ENCODE measurements at places on chromosomes 1 and 21.

DNA sequence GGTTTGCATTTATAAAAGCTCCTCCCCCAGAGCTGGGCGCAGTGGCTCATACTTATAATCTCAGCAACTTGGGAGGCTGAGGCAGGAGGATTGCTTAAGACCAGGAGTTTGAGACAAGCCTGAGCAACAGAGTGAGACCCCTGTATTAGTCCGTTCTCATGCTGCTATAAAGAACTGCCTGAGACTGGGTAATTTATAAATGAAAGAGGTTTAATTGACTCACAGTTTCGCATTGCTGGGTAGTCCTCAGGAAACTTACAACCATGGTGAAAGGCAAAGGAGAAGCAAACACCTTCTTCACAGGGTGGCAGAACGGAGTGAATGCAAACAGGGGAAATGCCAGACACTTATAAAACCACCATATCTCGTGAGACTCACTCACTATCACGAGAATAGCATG lies 52.5 kb downstream of the ZNF684 start:
- no peak for DNase-seq

- DNase-seq = no peak
Observed at GRCh38 chr21:43958364-43959158, 53.5 kb upstream of the TRAPPC10 start.

GRCh38 chr1:53449021-53449420 lies 10.2 kb upstream of the DMRTB1 start:
- DNase-seq = no peak

- no peak for DNase-seq
Observed at GRCh38 chr1:170307426-170307825, 161.7 kb downstream of the NTMT2 start.

- DNase-seq = no peak
Observed at GRCh38 chr1:196207612-196208217, 400.5 kb downstream of the KCNT2 start.

DNA sequence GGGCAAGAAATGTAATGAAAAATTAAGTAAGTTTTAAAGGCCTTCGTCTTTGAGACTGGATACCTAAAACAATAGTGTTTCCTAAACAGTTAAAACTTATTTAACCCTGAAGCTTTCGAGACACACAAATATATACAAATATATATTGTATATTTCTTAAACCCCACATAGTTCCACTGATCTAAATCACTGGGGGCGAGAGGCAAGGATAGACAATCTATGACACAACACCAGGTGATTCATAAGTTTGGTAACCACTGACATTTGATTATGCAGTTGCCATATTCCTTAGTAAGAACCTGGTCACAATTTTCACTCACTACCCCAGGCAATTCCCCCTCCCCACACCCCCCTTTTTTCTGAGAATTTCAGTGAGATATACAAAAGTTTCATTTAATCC lies 55.3 kb upstream of the BOLA1 start:
- no peak for DNase-seq

DNA sequence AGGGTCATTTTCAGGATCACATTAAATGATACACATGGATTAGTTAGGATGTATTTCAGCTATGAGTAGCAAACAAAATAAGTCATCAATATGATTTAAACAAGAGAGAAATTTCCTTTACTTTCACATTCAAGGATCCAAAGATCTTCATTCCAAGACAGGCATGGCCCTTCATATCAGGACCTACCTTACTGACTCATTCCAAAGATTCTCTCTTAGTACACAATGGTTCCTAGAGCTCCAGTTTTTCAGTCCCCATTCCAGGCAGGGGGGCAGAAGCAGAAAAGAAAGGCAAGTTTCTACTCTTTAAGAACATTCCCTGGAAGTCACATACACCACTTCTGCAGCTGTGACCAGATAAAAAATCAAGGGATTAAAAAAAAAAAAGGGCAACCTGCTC lies 23.7 kb downstream of the RGS2 start:
- no peak for DNase-seq

GRCh38 chr1:179178950-179179349 lies 50.5 kb downstream of the ABL2 start:
- no peak for DNase-seq

DNA sequence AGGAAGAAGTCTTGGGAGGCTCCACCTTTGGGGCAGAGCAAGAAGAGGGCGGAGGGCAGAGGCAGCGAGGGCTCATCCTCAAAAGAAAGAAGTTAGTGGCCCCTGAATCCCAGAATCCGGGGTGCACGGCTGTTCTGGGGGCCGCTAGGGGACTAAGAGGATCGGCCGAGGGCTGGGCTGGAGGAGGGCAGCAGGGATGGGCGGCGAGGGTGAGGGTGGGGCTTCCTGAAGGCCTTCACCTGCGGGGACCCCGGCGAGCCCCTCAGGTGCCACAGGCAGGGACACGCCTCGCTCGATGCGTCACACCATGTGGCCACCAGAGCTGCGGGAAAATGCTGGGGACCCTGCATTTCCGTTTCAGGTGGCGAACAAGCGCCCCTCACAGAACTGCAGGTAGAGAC lies 23.9 kb downstream of the COL6A1 start:
- no peak for DNase-seq

DNA sequence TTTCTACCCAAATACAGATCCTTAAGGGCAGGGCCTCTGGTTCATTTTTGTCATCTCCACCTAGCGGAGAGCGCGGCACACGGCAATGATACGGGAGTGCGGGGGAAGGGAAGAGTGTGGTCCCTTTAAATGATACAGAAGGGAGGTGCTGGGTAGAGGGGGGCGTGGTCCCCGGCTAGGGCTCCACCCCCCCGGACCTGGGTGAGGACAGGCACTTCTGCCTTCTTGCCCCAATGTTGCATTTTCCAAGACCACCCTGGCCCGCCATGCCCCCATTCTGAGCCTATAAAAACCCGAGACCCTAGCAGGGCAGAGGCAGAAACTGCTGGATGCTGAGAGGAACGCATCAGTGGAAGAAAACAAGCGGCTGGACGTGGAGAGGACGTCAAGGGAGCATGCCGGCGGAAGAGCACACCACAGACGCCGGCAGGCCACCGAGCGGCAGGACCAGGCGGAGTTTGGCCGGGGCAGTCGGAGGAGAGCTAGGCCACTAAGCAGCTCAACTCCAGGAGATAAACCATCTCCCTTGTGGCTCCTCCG lies 30.0 kb downstream of the LRRC3 start:
- peak; percentile 80 for DNase-seq

DNA sequence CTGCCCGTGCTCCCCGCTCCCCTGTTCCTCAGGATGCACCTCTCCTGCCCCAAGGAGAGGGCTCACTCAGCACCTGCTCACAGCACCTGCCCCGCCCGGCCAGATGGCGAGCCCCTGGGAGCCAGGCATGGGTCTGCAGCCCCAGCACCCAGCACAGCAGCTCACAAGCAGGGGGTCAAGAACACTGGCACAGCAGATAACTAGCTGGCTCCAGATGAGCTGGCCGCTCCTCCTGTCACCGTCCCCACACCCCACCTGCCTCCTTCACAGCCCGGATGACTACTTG lies 20.9 kb upstream of the EVA1B start:
- DNase-seq = no peak

GRCh38 chr21:45741691-45742090 lies 98.2 kb downstream of the PCBP3 start:
- DNase-seq = no peak

DNA sequence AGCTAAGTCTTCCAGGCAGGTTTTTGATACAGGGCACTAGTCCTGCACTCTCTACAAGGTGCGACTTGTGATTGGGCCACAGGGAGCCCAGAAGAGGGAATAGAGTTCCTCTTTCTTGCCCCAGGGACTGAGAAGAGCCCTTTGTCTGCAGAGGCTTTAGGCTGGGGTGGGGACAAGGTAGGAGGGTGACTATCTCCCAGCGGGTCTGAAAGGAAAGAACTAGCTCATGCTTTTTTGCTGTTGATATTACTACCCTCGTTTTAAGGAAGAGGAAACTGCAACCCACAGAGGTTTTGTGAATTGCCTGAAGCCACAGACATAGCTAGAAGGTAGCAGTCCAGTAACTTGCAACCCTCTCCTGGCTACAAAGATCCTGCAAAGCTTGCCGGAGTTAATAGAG lies 615.2 kb downstream of the MATN1 start:
- DNase-seq = no peak

DNA sequence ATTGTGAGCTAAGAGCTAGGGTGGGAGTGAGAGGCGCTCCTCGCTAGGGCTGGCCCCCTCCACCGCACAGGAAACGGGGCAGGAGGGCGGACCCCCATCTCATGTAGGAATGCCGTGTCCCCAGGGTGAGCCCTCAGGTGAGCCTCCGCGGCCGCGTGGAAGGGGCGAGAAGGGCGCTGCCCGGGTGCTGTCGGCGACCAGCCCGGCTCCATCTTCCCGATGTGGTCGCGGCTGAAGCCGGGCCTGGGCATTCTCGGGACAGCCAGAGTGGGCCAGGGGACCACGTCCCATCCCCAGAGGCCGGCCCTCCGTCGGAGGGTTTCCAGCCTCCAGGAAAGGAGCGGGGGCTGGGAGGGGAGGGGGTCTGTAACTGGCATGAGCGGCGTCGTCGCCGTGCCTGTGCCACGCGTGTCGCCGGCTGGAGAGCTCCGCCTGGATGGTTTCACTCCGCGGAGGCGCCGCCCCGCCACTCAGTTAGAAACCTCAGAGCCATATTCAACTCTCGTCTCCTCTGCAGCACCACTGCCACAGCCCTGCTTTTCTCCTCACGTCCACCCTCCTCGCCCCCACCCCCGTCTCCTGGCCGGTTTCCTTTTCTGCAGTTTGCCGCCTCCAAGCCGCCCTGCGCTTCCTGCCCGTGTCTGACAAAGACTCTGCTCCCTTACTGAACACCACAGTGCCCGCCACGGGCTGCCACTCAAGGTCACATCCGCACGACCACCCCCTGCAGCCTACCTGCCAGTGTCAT lies at the start of gene TMEM269:
Gene TMEM269, plus strand, starts transcription at position 46 of the 748 bp plus-strand sequence. CDS start 4,903 bp downstream, outside the sequence.
- DNase-seq = no peak

- DNase-seq = no peak
Observed at GRCh38 chr1:155124503-155125463, 2.9 kb upstream of the EFNA1 start.

GRCh38 chr1:12275370-12275769 lies 45.5 kb downstream of the VPS13D start:
- DNase-seq = peak; percentile 11

GRCh38 chr1:53696571-53696970 lies 42.4 kb downstream of the GLIS1 start:
- DNase-seq = no peak

GRCh38 chr21:38505654-38506523 lies 7.6 kb upstream of the ERG start:
- DNase-seq = peak; percentile 49

DNA sequence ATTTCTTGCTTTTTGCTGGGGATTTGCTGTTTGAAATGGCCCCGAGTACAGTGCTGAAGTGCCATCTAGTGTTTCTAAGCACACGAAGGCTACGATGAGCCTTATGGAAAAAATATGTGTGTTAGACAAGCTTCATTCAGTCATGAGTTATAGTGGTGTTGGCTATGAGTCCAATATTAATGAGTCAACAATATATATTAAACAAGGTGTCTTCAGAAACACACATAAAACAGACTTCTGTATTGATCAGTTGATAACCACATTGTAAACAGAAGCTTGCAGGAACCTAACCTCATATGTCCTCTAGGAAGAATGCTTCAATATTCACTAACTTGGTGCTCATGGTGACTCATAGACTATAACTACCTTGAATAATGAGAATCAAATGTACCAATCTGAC lies 1.7 kb upstream of the GJB5 start:
- no peak for DNase-seq

- DNase-seq = no peak
Observed at GRCh38 chr1:147072482-147073432, 99.5 kb downstream of the PRKAB2 start.

GRCh38 chr1:92804721-92805201 lies 19.9 kb upstream of the EVI5 start:
- DNase-seq = no peak

- DNase-seq = no peak
Observed at GRCh38 chr1:117116784-117117130, 4.8 kb downstream of the TRIM45 start.

GRCh38 chr1:174114788-174115448 lies 44.4 kb upstream of the RABGAP1L start:
- no peak for DNase-seq

GRCh38 chr1:109275706-109276345 lies 7.1 kb downstream of the PSRC1 start:
- no peak for DNase-seq

DNA sequence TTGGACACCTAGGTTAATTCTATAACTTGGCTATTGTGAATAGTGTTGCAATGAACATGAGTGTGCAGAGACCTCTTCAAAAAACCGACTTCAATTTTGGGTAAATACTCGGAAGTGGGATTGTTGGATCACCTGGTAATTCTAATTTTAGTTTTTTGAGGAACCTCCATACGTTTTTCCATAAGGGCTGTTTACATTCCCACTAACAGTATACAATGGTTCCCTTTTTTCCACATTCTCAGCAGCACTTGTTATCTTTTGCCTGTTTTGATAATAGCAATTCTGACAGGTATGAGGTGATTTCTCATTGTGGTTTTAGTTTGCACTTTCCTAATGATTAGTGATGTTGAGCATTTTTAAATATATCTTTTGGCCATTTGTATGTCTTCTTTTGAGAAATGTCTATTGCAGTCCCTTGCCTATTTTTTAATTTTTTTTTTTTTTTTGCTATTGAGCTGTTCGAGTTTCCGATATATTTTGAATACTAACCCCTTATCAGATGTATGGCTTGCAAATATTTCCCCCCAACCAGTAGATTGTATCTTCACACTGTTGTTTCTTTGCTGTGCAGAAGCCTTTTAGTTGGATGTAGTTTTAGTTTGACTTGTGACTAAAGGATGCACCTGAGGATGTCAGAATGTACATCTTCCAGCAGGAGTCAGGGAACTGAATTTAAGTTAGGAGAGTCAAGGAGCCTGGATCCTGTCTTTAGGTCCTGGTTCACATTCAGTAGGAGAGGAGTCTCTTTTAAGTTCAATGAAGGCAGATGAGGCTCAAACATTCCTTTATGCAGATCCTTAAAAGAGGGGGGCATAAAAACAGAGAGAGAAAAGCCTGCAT lies 120.0 kb downstream of the S1PR1 start:
- DNase-seq = no peak

DNA sequence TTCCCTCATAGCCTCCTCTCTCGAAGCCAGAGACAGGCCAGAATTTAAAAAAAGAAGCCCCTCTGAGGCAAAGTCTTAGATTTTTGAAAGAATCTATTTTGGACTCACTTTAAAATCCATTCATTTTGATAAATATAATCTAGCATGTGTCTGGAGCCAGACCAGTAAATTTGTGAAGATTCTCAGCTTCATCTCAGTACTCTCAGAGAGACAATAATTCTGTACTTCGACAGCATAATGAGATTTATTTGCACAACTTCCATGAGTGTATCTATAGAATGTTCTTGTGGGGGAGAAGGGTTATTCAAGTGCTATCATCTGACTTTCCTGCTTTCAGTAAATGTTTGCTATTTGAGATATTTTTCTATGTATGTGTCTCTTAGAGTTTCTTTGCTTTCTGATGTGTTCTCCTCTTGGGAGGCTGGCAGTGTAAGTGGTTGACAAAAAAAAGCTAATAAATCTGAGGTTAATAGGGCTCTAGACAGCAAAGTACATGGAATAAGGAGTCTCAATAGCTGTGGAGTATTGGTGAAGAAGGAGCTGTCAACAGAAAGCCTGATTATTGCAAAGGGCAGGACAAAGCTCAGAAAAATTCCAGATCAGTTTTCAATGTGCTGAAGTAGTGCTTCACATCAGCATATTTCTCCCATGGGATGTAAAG lies 223.0 kb downstream of the PTBP2 start:
- no peak for DNase-seq

GRCh38 chr1:33111965-33112364 lies 31.0 kb downstream of the AZIN2 start:
- DNase-seq = no peak

- DNase-seq = peak; percentile 96
Observed at GRCh38 chr1:203290261-203291089, 14.8 kb upstream of the BTG2 start.

All from NCI-H1092 (cell line).